ENCODE measurements at places on chromosomes 1 and 21. TPM values are rescaled to one million over a fixed set of nuclear protein-coding genes. Genes with fewer than 3 reads are reported as not detected.

Gene KRTAP10-8
- total RNA-seq: not detected

Gene SPRTN
- total RNA-seq: 18.6 TPM

Gene TEX38
- total RNA-seq: not detected

Gene SPRR2F
- not detected for total RNA-seq

Gene DEPDC1
- total RNA-seq: 0.68 TPM

Gene CRYAA
- not detected for total RNA-seq

Gene SLAMF1
- not detected for total RNA-seq

Gene RPTN
- 1.7 TPM for total RNA-seq

Measured in nasal cavity respiratory epithelium epithelial cell of viscerocranial mucosa (primary cell).